ENCODE measurements at places on chromosomes 1 and 21.

DNA sequence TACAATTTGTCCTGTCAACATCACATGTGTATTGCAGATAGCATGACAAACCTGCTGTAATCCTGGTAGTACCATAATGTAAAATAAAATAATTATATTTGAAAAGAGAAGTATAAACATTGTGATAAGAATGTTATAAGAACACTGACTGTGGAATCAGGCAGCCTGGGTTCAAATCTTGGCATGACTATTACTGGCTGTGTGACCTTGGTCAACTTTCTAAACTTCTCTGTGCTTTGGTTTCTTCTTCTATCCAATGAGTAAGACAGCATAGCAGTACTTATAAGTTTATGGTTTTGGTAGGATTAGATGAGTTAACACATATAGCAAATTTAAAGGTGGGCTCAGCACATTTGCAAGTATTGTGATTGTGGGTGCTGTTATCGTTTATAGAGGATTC is 147.1 kb downstream of the NOS1AP start:
- DNase-seq = no peak

- no peak for DNase-seq
Observed at GRCh38 chr1:4668743-4669700, 14.6 kb downstream of the AJAP1 start.

- peak; percentile 47 for DNase-seq
Observed at GRCh38 chr1:172287208-172287607, 133.3 kb upstream of the C1orf105 start.

GRCh38 chr1:11654939-11655808 is 497 bp downstream of the FBXO44 start:
- no peak for DNase-seq

- no peak for DNase-seq
Observed at GRCh38 chr1:78427506-78427905, 63.3 kb upstream of the PTGFR start.

GRCh38 chr1:75233302-75233929 is 99.2 kb downstream of the LHX8 start:
- DNase-seq = no peak

- no peak for DNase-seq
Observed at GRCh38 chr1:15940110-15941043, 35.5 kb downstream of the ZBTB17 start.

GRCh38 chr1:184462155-184462554 is 75.3 kb downstream of the C1orf21 start:
- DNase-seq = no peak

DNA sequence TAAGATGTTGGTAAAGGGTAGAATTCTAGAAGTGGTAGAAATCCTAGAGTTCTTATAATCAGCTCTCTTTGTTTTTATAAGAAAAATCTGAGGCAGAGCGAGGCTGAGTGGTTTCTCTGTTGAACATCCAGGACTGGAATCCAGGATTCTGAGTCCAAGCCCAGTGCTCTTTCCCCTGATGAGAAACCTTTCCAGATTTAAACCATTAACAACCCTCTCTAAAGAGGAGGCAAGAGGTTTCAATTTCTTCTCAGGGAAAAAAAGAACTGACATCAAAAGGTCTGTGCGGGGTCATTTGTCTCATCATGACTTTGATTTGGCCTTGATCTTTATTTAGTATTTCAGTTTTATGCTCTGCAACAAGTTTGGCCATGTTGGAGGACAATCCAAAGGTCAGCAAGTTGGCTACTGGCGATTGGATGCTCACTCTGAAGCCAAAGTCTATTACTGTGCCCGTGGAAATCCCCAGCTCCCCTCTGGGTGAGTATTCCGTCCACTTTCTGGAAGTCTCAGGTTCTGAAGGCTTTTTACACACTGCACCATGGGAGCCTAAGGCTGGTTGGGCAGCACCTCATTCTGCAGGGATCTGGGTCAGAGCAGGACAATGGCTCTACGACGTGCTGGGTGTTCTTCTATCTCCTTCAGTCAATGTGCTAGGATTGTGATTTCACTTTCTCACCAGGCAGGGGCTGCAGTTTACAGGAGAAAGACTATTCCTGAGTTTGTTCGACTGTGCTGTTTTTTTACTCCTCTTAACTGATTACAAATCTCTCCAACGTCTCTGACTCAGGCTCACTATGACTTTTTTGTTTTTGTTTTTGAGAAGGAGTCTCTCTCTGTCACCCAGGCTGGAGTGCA is 18.9 kb upstream of the CCT8 start:
- DNase-seq = no peak

DNA sequence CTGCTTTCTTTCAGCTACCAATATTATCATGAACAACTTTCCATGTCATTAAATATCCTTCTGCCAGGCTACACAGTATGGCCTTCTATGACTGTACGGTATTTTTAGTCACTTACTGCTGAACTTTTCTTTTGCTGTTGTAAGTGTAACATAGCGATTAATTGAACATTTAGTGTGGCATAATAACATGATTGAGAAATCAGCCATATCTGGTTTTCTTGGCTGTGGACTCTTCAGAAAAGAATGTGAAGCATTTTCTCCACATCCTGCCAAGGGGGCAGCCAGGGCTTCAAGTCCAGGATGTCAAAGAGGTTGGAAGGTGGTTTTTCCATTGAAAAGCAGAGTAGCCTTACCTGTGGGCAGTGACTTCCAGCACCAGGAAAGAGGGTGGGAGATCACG is 8.8 kb upstream of the AHCYL1 start:
- DNase-seq = no peak

GRCh38 chr1:209576392-209577197 is 6.9 kb upstream of the CAMK1G start:
- peak; percentile 27 for DNase-seq

GRCh38 chr21:37435120-37435519 is 68.5 kb downstream of the DYRK1A start:
- no peak for DNase-seq

DNA sequence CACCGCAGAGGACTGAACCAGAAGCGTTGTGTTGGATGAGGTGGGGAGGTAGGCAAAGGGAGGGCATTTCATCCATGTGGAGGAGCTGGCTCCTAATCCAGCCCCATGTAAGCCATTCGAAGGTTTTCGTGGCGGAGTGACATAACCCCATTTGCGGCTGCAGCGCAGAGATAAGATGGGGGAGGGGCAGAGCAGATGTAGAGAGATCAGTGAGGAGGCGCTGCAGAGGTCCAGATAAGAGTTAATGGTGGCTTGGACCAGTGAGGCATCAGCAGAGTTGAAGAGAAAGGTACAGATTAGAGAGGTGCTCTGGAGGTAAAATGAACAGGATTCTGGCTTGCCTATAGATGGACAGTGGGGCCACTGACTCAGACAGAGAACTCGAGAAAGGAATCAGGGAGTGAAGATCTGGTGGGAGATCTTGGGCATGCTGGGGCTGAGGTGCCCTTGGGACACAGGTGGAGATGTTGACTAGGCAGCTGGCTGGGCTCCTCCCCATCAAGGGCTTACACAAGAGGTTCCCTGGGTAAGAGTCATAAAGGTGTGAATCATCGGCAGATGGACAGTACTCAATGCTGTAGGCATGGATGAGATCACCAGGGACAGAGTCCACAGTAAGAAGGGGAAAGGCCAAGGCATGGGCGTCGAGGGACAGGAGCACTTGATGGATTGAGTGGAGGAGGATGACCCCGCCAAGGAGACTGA is 7.8 kb upstream of the PTPRF start:
- DNase-seq = no peak

- no peak for DNase-seq
Observed at GRCh38 chr1:165844114-165844798, 16.8 kb downstream of the UCK2 start.

- peak; percentile 71 for DNase-seq
Observed at GRCh38 chr1:93616996-93617669, 64.5 kb downstream of the BCAR3 start.

DNA sequence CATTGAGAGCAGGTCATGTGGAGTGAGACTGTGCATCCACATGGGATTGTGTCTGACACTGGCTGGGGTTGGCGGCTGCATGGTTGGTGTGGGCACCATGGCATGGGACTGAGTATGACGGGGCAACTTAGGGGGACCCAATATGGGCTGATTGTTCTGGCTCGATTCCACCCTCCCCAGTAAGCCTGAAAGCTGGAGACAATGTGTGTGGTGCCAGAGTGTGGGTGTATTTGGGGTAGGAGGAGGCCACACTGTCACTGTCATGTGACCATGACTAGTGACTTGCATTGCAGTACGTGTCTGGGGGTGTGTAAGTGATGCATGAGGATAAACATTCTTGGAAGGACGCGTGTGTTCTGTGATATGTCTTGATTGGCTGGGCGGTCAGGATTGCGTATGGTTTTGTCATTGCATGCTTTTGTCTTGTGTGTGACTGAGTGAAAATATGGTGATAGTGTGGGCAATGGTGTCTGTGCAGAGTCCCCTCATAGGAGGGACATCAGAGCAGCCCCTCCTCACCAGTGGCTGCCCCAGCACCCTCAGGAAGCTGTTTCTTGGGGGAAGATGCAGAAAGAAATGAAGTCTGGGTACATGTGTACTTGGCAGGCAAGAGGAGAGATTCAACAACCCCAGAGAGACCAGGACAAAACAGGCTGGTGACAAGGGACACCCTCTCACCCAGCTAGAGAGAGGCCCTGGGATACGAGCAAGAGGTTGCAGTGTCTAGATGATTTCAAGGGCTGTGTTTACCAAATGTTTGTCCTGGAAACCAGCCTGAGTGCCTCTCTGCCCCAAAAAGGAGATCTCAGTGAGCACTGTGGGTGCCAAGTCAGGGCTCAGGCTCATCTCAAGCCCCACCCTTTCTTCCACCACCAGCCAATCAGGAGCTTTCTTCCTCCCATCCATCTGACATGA is 36.3 kb downstream of the SDC3 start:
- no peak for DNase-seq

DNA sequence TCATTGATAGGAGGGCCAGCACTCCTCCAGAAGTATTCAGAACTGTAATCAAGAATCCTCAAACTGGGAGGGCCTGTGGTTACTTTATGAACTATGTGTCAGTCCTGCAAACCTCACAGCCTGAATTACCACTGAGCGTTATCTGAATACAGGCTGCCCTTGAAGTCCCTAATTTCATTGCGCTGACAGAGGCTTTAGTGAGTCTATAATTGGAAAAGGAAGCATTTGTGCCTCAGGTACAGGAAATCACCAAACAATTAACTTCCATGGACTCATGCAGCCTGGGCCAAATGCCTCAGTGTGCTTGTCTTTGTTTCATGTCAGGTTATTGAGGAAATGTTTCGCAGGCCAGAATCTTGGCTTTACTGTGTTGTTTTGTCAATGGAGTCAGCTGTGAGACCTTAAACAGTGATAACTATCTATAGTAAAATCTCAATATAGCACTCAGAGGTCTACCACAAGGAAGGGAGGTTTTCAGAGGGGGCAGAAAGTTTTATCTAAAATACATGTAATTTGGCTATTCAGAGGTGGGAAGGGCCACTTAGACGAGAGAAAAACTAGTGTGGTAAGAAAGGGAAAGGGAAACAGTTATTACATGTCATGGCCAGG is 32.9 kb upstream of the DOCK7 start:
- DNase-seq = no peak

GRCh38 chr1:154627257-154628120 is 19.5 kb upstream of the ADAR start:
- peak; percentile 73 for DNase-seq

- no peak for DNase-seq
Observed at GRCh38 chr1:244246334-244246733, 195.3 kb downstream of the ZBTB18 start.

DNA sequence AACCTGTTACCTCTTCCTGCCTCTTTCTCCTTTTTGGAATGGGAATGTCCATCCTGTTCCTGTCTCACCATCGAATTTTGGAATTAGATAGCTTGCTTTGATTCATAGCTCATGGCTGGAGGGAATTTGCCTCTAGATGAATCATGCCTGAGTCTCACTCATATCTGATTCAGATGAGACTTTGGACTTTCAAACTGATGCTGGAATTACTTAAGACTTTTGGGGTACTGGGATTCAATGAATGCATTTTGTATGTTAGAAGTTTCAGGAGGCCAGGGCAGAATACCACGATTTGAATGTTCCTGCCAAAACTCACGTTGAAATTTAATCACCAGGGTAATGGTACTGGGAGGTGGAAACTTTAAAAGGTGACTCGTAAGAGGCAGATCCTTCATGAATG is 132.4 kb downstream of the DSCAM start:
- DNase-seq = no peak

DNA sequence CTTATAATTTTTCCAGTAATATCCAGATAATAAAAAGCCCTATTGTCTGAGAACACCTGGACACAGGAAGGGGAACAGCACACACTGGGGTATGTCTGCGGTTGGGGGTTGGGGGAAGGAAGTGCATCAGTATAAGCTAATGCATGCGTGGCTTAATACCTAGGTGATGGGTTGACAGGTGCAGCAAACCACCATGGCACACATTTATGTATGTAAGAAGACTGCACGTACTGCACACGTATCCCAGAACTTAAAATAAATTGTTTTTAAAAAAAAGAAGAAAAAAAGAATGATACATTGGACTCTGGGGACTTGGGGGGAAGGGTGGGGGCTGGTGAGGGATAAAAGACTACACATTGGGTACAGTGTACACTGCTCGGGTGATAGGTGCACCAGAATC is 144.9 kb upstream of the C1orf174 start:
- DNase-seq = no peak

- DNase-seq = no peak
Observed at GRCh38 chr1:157819896-157820295, at the start of gene FCRL1. TSS of gene FCRL1 (minus strand) at chr1:157820120. CDS start at chr1:157820037, 83 bp downstream.

DNA sequence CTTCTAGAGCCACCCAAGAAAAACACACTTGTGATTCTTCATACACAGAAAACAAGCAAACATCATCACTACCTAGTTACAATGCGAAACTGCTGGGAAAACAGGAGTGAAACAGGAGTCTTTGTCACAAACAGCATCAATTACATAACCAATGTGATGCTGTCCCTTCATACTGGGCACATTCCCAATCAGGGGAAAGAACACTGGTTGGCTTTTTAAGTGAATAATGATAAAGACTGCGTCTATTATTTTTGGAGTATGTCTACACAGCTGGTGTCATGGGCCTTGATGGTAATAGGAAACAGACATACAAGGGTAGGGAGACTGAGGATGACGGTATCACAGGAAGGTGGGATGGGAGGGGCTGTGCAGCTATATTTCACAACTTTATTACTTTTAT is 43.3 kb downstream of the SIPA1L2 start:
- no peak for DNase-seq

- DNase-seq = no peak
Observed at GRCh38 chr1:7878027-7878426, 25.2 kb upstream of the UTS2 start.

GRCh38 chr1:80534606-80535360 is 1266.0 kb upstream of the ADGRL2 start:
- DNase-seq = no peak

All from thoracic aorta (tissue), 2 donors.